ENCODE measurements at places on chromosomes 5 and 9. TPM values are rescaled to one million over a fixed set of nuclear protein-coding genes. Genes with fewer than 3 reads are reported as not detected.

DNA sequence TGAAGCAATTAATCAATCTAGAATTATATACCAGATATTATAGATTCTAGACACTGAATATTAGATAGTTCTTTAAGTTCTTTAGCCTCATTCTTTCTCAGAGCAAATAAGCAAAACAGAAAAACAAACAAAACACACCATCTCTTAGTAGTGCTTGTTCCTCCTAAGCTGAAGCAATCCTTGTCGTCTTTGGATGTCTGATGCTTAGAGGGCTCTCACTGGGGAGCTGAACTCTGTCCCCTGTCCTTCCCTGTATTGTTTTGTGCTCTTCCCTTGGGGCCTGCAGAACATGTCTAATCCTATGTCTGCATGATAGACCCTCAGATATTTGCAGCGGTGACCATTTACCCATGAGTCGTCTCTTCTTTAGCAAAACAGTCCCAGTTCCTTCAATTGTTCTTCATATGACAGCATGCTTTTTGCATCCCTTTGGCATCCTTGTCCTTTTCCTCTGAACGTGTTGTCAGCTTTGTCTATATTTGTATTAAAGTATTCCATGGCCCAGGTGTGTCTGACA is 114.3 kb downstream of the ARHGEF28 start:
- H3K36me3 ChIP-seq, result no peaks in the 10 kb centered on the region
- peaks cover 24% of the 10 kb centered on the region for H3K4me1 ChIP-seq
- no peaks in the 10 kb centered on the region for H3K27me3 ChIP-seq
- H3K27ac ChIP-seq, result no peak overlapping the region

GPSM1 gene
- 40.0 TPM for total RNA-seq

ARL14EPL gene
- total RNA-seq, result not detected

- H3K27ac ChIP-seq, result no peak overlapping the region
- H3K27me3 ChIP-seq, result peaks cover 60% of the 10 kb centered on the region
- H3K36me3 ChIP-seq, result no peaks in the 10 kb centered on the region
- H3K4me3 ChIP-seq, result no peak overlapping the region
Observed at GRCh38 chr5:995318-995717, 13.3 kb upstream of the NKD2 start.

DNA sequence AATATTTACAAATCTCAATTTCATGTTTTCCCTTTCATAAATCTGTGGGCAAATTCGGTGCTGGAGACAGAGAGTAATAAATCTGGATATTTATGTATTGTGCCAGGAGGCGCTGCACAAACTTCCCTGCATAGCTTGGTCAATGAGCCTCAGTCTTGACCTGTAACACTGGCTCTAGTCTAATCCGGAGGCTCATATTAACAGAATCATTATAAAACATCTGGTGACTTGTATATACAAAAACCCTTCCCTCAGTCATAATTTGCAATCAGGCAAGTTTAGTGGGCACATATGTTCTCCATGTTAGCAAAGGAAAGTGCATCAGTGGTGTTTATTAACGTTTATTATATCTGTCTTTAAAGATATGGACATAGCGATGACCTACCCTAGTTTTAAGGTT is 104.0 kb upstream of the BNC2 start:
- no peaks in the 10 kb centered on the region for H3K4me1 ChIP-seq
- H3K27me3 ChIP-seq, result no peaks in the 10 kb centered on the region
- DNase-seq, result no peak
- H3K36me3 ChIP-seq, result no peaks in the 10 kb centered on the region
- H3K4me3 ChIP-seq, result no peak overlapping the region
- H3K27ac ChIP-seq, result no peak overlapping the region

GRCh38 chr5:133052317-133053175 is 733 bp downstream of the HSPA4 start:
- peak overlapping the region; percentile 90 for H3K4me3 ChIP-seq
- H3K27ac ChIP-seq, result peak overlapping the region; percentile 99
- H3K36me3 ChIP-seq, result no peaks in the 10 kb centered on the region
- DNase-seq, result no peak

- H3K4me3 ChIP-seq, result no peak overlapping the region
- no peaks in the 10 kb centered on the region for H3K27me3 ChIP-seq
- H3K36me3 ChIP-seq, result peaks cover 39% of the 10 kb centered on the region
- DNase-seq, result no peak
- H3K27ac ChIP-seq, result no peak overlapping the region
Observed at GRCh38 chr5:132764051-132764450, 13.0 kb downstream of the SEPTIN8 start.

GRCh38 chr9:97535771-97536170 is 34.3 kb downstream of the TMOD1 start:
- H3K27ac ChIP-seq, result no peak overlapping the region
- peaks cover 32% of the 10 kb centered on the region for H3K27me3 ChIP-seq
- no peak for DNase-seq
- H3K4me1 ChIP-seq, result peaks cover 21% of the 10 kb centered on the region

DNA sequence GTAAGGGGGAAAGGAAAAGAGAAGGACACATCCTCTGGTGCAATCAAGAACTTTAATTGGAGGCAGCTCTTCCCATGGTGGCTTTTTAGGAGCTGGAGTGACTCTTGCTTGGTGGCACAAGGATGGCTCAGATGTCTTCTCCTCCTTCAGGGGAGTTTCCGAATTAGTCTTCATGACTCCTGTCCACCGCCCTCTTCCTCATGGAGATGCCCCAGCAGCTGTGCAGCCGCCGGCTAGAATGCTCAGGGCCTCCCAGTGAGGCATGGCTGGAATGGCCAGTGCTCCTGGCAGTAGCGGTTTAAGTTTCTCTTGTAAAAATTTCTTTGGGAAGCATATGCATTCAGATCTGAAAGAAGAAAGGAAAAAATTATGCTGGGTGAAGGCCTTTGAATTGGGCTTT is 8.8 kb upstream of the TEX53 start:
- H3K27ac ChIP-seq, result no peak overlapping the region
- no peak overlapping the region for H3K4me3 ChIP-seq

BAAT gene
- 0.24 TPM for total RNA-seq

- no peak for DNase-seq
- H3K36me3 ChIP-seq, result peaks cover 2% of the 10 kb centered on the region
- peaks cover 33% of the 10 kb centered on the region for H3K27me3 ChIP-seq
Observed at GRCh38 chr9:135100725-135101410, 13.4 kb downstream of the OLFM1 start.

DNA sequence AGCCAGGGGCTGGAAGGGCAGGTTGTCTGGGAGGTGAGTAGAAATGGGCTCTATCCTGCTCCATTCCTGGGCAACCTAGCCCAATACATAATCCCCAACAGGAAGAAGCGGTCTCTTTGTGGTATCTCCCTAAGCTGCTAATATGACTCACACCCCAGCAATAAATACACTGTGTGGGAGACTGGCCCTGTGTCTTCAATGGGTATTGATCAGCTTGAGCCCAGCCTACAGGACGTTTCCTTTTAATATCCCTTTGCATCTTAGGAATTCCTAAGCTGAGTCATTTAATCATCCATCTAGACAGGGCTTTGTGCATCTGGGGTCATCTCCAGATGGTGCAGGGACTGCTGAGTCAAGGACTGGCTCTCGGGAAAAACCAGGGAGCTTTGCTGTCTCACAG is 207.0 kb upstream of the PANK3 start:
- no peaks in the 10 kb centered on the region for H3K27me3 ChIP-seq
- peaks cover 23% of the 10 kb centered on the region for H3K4me1 ChIP-seq
- no peak overlapping the region for H3K4me3 ChIP-seq
- no peak overlapping the region for H3K27ac ChIP-seq
- no peak for DNase-seq
- H3K36me3 ChIP-seq, result peaks cover 19% of the 10 kb centered on the region
